ENCODE measurements at places on chromosomes 7 and 10.

GRCh38 chr10:42879380-42880254 lies 97.0 kb downstream of the BMS1 start:
- DNase-seq: no peak

DNA sequence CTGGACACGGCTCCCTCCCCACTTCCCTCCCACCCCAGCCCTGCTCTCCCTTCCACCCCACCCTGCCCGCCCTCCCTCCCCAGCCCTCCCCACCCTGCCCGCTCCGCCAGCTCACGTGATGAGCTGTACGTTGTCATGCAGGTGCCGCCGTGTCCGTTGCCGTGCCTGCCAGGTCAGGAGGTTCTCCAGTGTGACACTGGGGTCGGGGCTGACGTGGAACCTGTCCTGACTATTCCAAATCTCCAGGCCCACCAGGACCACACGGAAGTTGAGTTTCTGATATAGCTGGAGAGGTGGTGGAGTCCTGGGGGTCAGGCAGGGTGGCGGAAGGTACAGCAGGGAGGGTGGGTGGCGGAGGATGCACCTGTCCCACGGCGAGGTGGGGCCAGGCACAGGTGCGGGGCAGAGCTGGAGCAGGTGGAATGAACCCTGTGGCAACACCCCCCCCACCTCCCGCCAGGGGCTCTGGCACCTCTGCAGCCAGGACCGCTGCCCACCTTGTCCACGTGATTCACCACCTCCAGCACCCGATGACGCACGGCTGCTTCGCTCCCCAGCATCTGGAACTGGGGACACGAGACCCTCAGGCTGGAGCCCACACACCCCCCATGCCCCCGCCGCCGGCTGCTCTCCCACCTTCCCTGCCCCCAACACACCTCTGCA lies 4.2 kb downstream of the ADAM8 start:
- no peak for DNase-seq

GRCh38 chr7:90736968-90737939 lies 141.1 kb downstream of the CDK14 start:
- DNase-seq: no peak

GRCh38 chr7:105493923-105494315 lies 28.2 kb downstream of the PUS7 start:
- DNase-seq: no peak

- DNase-seq: no peak
Observed at GRCh38 chr7:1601956-1602355, 32.1 kb upstream of the PSMG3 start.

- DNase-seq: peak; percentile 66
Observed at GRCh38 chr10:63027531-63027930, 105.6 kb upstream of the NRBF2 start.

Measured in Ammon's horn (tissue), 1 donor.